ENCODE measurements at places on chromosomes 6 and 20. TPM values are rescaled to one million over a fixed set of nuclear protein-coding genes. Genes with fewer than 3 reads are reported as not detected.
A peak's percentile ranks its signal among the peaks of the same experiment; 100 is the strongest.

DNA sequence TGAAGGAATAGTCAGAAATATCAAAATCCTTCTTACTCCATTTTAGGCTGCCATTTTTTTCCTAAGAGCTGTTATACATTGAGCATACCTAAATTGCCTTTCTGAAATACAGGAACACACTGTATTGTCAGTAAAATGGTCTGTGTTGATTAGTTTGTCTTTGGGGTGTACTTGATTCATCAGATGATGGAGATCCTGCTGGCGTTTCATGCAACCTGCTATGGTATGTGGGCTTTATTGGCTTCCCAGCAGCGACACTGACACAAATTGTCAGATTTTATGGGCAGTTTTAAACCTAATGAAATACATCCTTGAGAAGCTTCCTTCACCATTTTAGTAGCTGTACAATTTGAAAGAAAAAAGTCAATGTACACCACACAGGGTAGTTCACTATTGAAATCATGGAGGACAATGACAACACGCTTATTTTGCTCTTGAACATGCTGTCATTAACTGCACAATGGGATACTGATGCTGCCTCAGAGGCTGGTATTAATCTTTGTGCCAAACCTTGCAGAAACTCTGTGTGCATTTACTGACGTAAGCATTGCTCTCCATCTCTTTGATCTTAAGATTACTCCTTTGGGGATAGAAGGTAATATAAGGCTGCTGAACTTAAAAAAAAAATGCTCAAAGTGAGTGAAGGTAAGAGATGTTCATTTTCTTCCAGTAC lies 124.9 kb downstream of the LAMA2 start:
- no peak for DNase-seq

DNA sequence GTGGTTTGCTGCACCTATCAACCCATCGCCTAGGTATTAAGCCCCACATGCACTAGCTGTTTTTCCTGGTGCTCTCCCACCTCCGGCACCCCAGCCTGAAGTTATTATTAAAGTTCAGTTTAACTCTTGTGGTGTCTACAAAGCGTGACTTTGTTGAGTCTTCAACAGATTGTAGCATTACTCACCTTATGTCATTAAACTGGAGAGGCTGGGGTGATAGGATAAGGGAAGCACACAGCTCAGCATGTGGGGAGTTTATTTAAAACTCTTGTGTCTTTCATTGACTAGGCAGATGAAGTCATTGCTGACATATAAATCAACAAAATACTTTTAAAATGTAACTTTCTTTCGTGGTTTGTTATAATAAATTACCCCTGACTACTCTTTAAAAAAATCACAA lies 84.7 kb upstream of the GCM1 start:
- DNase-seq, result peak; percentile 57

GRCh38 chr20:46214824-46215488 lies 93.3 kb downstream of the CDH22 start:
- DNase-seq, result no peak

GRCh38 chr6:41694815-41695526 lies 40.4 kb downstream of the TFEB start:
- DNase-seq, result peak; percentile 26

The CCDC170 gene
- 0.10 TPM for total RNA-seq

DNA sequence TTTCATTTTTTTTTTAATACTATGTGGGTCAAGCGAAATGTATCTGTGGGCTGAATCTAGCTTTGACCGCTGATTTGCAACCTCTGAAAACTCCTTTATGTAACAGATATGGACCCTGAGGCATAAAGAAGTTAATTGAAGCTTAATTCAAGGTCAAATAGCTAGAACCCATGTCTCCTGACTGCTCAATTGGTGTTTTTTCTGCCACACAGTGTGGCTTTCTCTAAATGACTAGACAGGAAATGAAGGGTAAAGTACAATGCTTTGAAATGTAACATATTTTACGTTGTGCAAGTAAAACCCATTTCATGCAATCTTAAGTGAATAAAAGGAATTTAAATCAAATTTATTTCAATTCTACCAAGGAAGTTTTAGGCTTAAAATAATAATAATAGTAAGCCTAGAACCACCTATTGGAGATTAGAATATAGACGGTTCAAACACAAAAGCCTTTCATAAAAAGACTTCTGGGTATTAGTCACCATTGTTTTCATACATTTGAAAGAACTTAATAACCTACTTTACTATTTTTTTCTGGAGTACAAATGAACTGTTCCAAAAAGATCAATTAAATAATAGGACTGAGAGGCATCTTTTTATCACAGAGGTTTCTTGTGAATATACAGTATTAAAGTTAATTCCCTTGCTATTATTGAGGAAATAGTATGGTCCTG lies 279.8 kb downstream of the EPHA7 start:
- DNase-seq, result no peak

DNA sequence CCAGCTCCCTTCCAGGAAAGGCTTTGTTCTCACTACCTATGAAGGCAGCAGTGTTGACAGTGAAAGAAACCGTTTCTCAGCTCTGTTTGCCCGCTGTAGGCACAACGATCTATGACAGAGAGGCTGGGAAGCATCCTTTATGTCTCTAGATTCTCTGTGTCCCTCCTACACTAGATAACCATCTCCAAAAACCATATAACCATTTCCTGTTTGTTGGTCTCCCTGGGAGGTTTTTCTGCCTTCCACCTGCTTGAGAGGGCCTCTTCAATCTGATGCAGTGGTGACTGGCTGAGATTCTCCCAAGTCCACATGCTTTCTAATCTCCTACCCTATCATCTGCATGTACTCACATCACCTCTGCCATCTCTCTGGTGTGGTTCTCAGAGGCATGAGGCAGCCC lies 32.0 kb upstream of the TMEM217 start:
- no peak for DNase-seq

DNA sequence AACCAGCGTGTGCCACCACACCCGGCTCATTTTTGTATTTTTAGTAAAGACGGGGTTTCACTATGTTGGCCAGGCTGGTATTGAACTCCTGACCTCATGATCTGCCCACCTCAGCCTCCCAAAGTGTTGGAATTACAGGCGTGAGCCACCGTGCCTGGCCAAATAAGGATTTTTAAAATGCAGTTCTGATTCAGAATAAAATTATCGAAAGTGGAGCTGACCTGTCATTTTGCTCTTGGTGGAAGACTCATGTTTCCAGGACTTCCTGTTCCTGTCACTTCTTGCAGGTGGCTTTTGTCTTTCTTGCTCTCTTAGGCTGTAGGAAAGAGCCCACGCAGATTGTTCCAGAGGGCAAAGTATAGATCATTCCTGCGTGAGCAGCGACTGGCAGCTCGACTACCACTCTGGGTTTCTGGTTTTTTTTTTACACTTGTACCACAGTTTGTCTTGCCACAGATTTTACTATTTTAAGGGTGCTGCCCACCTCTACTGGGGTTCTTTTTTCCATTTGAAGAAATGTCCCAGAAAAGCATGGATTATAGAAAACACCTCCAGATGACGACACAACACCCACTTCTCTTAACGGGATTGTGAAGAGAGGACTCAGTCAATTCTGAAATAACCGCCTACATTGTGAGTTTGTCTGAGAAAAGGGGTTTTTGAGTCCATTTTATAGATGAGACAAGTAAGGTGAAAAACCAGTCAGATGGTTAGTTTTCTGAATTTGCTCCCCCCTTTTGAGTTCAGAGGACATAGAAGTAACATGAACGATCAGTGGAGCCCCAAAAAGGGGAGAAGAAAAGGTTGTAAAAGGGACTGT lies 7.5 kb downstream of the JARID2 start:
- DNase-seq, result no peak

GRCh38 chr6:39884696-39885095 lies 49.6 kb downstream of the MOCS1 start:
- peak; percentile 89 for DNase-seq

The SLC18B1 gene
- total RNA-seq, result 10.6 TPM

The SMLR1 gene
- total RNA-seq, result not detected

The MYB gene
- not detected for total RNA-seq

- DNase-seq, result peak; percentile 85
Measured at GRCh38 chr6:56849896-56850295, 105.0 kb upstream of the BEND6 start.

The TMX4 gene
- total RNA-seq, result 17.3 TPM

The TINAG gene
- not detected for total RNA-seq

GRCh38 chr20:11473983-11474382 lies 443.7 kb upstream of the BTBD3 start:
- peak; percentile 13 for DNase-seq

DNA sequence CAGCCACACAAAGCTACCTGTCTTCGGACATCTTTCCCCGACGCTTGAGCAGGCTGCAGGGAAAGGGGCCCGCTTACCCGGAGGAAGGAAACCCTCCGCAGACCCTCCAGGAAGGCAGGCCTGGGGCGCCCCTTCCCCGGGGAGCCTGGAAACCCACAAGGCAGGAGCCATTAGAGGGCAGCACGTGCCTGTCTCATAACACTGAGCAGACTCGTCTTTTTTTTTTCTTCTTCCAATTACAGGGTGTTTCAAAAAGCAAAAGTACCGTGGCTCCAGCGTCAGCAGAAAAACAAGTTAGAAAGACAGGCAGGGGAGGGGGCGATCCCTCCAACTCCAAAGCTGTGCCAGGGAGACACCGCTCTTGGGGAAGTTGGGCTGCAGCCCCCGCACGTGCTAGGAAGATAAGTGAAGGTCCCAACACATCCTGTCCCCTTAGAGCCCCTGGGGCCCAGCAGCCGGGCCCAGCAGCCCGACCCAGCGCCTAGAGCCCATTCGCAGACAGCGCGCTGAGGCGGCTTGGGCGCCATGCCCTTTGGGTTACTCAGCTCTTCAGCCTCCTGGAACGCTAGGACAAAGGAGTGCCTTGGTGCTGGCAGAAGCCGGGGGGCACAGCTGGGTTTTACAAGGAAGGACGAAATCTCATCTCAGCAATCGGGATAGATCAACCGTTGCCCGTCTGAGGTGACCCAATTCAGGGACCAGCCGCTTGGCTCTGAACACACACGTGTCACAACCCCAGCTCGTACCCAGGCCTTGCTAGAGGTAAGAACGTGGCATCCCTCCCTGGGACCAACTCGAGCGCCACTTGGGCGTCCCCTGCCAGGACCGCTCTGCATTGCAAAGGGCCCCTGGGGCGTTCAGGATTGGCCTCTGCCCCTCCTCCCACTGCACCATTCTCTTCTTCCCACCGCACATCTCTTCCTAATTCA lies 136.3 kb downstream of the LY86 start:
- DNase-seq, result peak; percentile 68

DNA sequence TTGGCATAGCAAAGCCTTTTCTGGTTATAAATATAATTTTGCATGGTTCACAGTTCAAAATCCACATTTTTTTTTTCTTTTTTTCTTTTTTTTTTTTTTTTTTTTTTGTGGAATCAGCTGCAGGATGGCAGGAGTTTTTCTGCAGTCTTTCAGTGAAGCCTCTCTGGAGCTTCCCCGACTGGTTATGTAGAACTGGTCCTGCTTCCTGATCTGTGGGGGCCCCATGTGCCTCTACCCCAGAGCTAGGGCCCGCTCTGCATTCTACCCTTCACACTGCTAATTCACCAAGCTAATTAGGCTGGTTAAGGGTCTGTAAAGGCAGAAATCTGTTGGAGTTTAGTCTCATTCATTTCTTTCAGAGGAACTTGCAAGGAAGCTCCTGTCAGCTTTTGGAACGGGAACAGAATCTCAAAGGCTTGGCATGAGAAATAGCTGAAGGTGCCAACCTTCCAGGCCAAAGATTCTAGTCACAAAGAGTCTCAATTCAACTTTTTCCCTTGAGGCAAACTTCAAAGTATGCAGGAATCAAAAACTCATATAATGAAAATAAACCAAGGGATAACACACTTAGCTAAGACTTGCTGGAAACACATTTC lies 45.5 kb downstream of the HMGN3 start:
- no peak for DNase-seq

DNA sequence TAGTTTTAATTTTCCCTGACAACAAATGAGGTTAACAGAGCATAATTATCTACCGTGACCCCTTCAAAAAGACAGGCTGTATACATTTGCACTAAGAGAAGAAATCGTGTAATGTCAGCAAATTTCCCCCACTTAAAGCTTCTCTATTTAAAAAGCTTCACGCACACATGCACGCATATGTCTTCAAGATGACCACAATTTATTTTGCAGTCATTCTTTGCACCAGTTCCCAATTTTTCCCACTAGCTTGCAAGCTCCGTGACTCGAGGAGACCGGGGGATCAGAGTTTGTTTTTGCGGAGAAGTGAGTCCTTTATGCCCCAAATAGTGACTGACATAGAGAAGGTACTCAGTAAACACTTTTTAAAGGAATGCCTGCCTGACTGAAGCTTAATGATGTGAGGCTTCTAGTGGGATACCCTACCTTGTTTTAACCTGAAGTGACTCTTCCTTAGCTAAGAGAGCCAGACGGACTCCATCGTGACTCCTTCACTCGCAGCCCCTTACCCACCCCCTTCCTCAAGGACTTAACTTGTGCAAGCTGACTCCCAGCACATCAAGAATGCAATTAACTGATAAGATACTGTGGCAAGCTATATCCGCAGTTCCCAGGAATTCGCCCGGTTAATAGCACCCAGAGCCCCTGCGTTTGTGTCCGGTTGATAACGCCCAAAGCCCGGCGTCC lies 9.3 kb upstream of the NQO2 start:
- peak; percentile 62 for DNase-seq

The SMOC2 gene
- total RNA-seq, result 0.93 TPM

The PRDM13 gene
- not detected for total RNA-seq

The ANKS1A gene
- 18.0 TPM for total RNA-seq

The TNNC2 gene
- total RNA-seq, result not detected

- peak; percentile 60 for DNase-seq
Measured at GRCh38 chr6:36067374-36068011, 39.9 kb downstream of the MAPK14 start.

The ARFGEF3 gene
- total RNA-seq, result 1.5 TPM

DNA sequence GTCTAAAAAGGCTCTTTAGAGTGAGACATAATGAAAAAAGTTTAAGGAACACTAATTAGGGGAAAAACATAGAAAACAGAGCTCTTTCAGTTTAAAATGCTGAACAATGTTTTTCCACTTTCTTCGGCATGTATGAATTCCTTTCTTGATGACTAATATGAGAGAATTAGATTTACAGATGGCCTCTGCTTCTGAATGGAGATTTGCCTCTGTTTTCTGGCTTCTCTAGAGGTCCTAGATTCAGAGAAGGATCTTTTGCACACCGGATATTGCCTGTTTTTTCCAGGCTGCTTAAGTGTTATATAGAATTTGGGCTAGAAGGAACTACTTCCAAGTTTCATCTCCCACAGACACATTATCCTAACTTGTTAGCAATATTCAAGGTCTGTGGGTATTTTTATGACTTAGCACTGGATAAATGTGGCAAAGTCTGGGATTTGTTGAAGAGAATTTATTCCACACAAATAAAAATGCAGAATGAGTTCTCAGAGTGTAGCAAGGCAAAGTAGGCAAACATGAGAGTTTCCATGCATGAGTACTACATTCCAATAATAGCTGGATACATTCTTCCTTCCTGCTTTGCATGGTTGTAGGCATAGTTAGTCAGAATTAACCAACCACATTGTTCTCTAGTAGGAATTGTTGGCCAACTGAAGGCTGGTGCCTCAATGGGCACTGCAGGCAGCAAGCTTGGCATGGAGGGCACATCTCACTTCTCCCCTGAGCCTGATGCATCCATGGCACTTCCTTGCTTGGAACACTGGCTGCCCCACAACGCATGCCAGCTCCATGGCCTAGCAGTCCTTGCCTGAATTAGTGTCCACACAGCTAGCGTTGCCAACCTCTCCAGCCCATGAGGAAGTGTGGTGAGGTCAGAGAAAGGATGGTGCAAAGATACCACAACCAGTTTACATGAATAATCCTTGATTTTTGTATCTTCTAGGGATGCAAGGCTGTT lies 224.2 kb downstream of the CLIC5 start:
- peak; percentile 84 for DNase-seq

All from astrocyte (in vitro differentiated cells and primary cell).